RKO (cell line): ENCODE measurements at places on chromosomes 3 and 15.

DNA sequence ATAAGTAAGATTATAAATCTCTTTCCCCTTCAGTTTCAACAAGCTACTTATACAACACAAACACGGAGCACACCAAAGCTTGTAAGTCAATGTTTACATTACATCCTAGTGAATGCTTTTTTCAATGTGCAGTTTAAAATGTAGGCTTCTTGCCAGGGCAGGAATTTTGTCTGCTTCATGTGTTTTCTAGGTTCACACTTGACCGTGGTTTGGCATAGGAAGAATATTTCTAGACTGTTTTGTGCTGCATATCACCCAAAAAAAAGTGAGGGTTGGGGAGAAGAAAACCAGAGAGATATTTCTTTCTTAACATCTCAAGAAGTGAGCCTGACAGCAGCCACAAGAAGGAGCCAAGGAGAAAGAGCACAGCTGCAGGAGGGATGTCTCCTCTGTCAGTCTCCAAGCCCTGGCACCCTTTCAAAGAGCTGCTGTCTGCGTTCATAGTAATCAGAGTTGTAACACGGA is 255.8 kb downstream of the MEIS2 start:
- DNase-seq, result no peak

GRCh38 chr3:116064646-116065045 is 380.6 kb downstream of the LSAMP start:
- DNase-seq, result no peak

DNA sequence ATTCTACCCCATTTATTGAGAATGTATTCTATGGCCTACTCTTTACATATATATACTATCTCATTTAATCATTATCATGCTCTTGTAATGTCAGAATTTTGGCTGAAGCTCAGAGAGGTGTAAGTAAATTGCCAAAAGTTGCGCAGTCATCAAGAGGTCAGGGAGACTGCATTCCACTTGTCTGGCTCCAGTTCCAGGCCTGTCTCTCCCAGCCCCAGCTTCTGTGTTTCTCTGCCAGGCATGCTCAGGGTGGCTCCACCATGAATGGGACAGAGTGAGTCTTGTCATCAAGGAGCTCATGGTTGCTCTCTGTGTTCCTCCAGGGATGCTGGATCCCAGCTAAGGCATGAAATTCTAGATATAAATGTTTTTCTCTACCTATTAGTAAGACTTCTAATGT is 635.1 kb upstream of the MDFIC2 start:
- DNase-seq, result no peak

GRCh38 chr15:101424984-101425383 is 64.5 kb downstream of the PCSK6 start:
- no peak for DNase-seq

DNA sequence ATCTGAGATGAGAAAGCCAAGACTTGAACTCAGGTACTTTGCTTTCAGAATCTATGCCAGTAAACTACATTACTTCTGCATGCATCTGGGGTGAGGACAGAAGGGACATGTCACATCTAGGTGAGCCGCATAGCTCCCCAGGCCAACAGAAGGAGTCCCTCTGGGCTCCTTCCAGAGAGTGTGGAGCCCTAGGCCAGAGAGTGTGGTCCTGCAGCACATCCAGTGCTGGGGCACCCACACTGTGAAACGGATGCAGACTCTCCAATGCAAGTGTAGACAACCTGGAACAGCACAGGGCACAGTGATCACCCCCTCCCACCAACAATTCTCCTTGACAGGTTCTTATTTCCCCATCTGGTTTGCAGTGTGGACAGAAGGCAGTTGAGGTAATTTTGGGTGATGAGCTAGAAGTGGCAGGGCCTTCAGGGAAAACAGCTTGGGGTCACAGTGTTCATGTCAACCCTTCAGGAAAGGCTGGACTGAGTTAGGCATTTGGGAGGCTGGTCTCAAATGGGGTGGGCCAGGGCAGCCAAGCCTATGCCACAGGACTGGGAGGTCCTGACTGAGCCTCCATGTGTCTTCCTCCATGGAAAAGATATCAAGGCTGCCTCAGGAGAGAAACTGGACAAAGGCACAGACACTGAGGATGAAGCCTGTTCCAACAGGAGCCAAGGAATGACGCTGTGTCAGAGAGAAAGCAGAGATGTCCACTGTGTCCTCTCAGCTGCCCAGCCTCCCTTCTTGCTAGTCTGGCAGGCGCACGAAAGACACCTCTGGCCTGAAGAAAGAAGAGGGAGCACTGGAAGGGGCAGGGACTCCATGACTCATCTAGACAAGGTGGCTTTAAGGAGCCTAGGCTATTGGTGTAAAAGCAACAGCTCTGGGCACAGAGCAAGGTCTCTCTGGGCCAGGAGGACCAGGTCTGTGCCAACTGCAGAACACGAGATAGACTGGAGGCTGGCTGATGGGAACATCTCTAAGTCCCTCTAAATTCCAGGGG is 1.7 kb downstream of the PLCD1 start:
- no peak for DNase-seq

GRCh38 chr15:77025083-77025901 is 30.4 kb downstream of the PSTPIP1 start:
- DNase-seq, result no peak

DNA sequence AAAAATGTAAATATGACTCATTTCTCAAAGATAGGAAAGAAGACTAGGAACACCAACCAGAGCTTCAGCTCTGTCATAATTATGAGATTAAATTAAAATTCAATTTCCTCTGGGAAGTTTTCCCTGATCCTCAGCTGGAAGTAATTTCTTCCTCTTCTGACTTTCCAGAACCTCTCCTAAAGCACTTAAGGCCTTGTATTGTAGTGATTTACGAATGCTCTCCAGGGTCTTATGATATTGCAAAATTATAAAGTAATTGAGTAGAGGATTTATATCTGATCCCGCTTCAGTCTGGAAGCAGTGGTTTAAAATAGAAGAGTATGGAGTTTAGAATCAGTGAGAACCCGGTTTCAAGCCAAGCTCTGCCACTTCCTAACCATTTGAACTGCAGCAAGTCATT is 279.8 kb downstream of the ZPLD1 start:
- no peak for DNase-seq

DNA sequence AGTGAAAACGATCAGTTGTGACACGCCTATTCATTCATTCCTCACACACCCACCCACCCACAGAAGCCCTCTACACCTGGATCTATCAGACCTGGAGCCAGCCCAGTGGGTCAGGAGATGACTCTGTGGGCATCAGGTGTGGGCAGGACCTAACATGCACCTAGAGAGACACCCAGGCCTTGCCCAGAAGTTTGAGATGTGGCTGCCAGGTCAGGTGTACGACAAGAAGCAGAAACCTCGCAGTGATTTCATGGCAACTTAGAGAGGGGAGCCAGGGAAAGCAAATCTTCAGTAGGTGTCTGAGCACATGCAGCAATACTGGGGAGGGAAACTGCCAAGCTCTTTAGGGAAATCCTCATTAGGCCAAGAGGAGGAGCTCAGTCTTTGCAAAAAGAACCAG is 264.7 kb upstream of the ROPN1 start:
- no peak for DNase-seq

GRCh38 chr15:99681990-99682389 is 51.2 kb downstream of the LYSMD4 start:
- no peak for DNase-seq
